ENCODE measurements at places on chromosomes 2 and 18. TPM values are rescaled to one million over a fixed set of nuclear protein-coding genes. Genes with fewer than 3 reads are reported as not detected.

Gene COL4A4
- total RNA-seq = 0.45 TPM

Gene UGT1A3
- not detected for total RNA-seq

Gene GPR17
- total RNA-seq = not detected

Gene DNAJC5G
- not detected for total RNA-seq
